Activated CD4-positive, CD25-positive, alpha-beta regulatory T cell treated with anti-CD3 and anti-CD28 coated beads, Interleukin-2, amount 50 U/mL, for 24 hours (primary cell): ENCODE measurements at places on chromosomes 5 and 9.

- no peak for ATAC-seq
These were observed 183.2 kb downstream of the ACTL7B start for GRCh38 chr9:108672475-108673190.

- no peak for ATAC-seq
These were observed 373.3 kb downstream of the ARHGEF28 start for GRCh38 chr5:73999297-73999696.

DNA sequence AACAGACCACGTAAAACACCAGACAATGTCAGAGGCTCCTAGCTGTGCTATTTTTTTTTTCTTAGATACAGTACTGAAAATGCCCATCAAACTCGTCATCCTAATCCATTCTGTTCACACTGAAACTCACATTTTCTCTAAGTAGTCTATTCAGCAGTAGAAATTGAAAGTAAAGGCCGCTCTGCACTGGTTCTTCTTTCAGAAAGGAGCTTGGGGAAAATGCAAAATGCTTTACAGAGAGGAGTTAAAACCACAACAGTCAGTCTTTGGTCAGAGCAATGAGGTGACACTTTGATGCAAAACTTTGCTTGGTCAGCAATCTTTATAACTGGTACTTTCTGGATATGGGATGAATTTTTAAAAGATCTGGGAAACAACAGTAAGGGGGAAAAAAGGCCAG lies 43.8 kb upstream of the SUSD1 start:
- ATAC-seq: peak; percentile 71

GRCh38 chr9:135380311-135380960 lies 99.1 kb upstream of the PPP1R26 start:
- ATAC-seq: no peak

DNA sequence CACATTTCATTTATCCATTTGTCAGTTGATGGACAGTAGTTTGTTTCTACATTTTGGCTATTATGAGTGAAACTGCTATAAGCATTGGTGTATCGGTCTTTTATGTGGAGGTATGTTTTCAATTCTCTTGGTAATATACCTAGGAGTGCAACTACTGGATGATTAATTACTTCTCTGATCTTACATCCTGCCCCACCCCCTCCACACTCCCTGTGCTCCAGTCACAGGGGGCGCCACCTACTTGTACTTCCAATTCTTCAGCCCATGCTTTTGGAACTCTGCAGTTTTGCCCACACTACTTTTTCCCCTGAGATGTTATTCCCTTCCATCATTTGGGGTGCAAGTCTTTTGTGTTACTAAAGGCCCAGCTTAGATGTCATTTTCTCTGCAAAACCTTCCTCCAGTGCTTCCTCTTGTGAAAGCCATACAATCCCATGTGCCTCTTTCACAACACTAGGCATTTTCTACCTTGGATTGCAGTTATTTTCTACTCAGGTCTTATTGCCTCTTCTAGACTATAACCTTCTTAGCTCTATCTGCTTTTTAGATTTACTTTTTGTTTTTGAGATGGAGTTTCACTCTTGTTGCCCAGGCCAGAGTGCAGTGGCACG lies 42.1 kb downstream of the SEC61B start:
- ATAC-seq: peak; percentile 7

GRCh38 chr5:101009758-101010519 lies 106.9 kb upstream of the ST8SIA4 start:
- ATAC-seq: no peak
